Activated gamma-delta T cell (primary cell): ENCODE measurements at places on chromosomes 6 and 20.

GRCh38 chr6:26200918-26201721 lies 113.9 kb downstream of the HFE start:
- no peak for DNase-seq

GRCh38 chr6:26270903-26271667 lies 93.9 kb upstream of the BTN3A2 start:
- peak; percentile 18 for DNase-seq

- DNase-seq: no peak
These were observed 6.8 kb downstream of the HDDC2 start for GRCh38 chr6:125294925-125295324.

DNA sequence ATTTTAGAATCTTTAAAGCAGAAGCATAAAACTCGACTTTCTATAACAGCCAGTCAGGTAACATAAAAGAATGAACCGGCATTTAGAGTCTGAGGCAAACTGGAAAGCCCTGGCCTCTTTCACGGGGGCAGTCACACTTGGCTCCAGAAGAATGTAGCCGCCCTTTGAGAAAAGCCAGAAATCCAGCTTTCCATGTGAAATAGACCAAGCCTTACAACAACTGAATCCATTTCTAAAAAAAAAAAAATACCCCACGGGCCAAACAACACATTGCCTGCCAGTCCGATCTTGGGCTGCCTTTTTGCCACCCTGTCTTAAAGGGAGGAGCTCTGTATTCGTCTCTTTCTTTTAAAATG lies 252.9 kb upstream of the TAB2 start:
- DNase-seq: no peak

DNA sequence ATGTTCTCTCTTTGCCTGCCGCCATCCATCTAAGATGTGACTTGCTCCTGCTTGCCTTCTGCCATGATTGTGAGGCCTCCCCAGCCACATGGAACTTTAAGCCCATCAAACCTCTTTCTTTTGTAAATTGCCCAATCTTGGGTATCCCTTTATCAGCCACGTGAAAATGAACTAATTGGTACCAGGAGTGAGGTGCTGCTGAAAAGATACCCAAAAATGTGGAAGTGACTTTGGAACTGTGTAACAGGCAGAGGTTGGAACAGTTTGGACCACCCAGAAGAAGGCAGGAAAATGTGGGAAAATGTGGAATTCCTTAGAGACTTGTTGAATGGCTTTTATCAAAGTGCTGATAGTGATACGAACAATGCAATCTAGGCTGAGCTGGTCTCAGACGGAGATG lies 694.9 kb downstream of the FRK start:
- DNase-seq: no peak

GRCh38 chr20:63360850-63361518 lies at the start of gene CHRNA4:
CHRNA4 (minus strand) TSS chr20:63361349; CDS start chr20:63361165, 184 bp downstream.
- DNase-seq: no peak

- no peak for DNase-seq
These were observed 118.8 kb downstream of the MAP3K7 start for GRCh38 chr6:90468080-90468479.

GRCh38 chr6:154615483-154616025 lies 105.1 kb upstream of the CNKSR3 start:
- DNase-seq: no peak

- DNase-seq: no peak
These were observed 36.2 kb downstream of the STMND1 start for GRCh38 chr6:17138033-17138432.

GRCh38 chr6:108293527-108294296 lies 1.1 kb upstream of the AFG1L start:
- no peak for DNase-seq

DNA sequence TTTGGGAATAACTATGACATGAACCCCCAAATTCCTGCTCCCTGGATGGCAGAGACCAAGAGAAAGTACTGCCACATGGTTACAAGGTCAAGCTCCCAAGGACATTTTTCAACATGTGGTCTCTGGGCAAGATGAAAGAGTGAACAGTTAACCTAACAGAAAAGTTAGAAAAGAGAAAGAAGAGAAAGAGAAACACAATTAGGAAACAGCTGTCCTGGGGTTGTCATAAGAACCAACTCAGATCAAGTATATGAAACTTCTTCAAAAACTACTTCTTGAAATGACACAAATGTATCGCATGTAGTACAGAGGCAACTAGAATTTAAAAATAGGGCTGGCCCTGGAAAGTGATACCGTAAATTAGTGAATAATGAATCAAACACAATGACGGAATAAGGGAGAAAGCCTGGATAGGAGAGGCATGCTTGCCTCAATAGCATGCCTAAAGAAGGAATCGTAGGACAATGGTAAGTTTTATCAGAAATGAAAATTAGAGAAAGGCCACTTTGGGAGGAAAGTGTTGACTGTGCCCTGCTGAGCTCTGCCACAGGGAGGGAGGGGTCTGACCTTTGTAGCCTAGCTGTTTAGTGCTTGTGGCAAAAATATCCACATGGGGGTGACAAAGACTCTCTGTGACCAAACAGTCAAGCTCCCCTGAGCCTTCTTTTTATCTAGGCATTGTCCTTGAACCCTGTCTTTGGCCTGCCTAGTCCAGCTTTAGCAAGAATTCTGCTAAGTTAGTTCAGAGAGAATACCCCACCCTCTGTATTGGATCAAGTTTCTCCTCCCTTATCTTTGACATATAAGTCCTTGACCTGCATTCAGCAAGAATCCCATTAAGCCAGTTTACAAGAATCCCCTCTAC lies 4.3 kb upstream of the DCBLD1 start:
- no peak for DNase-seq

DNA sequence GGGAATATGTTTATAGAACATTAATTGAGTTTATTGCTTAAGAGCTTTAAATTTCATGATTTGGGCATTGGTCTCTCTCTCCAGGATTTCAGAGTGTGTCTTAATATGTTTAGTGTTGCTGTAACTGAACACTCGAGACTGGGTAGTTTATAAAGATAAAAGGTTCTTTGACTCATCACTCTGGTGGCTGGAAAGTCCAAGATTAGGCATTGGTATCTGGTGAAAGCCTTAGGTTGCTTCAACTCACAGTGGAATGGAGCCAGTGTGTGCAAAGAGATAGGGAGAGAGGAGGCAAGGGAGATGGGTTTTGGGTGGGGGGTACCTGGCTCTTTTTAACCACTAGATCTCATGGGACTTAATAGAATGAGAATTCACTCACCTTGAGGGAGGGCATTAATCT lies 35.6 kb upstream of the DTNBP1 start:
- DNase-seq: no peak

DNA sequence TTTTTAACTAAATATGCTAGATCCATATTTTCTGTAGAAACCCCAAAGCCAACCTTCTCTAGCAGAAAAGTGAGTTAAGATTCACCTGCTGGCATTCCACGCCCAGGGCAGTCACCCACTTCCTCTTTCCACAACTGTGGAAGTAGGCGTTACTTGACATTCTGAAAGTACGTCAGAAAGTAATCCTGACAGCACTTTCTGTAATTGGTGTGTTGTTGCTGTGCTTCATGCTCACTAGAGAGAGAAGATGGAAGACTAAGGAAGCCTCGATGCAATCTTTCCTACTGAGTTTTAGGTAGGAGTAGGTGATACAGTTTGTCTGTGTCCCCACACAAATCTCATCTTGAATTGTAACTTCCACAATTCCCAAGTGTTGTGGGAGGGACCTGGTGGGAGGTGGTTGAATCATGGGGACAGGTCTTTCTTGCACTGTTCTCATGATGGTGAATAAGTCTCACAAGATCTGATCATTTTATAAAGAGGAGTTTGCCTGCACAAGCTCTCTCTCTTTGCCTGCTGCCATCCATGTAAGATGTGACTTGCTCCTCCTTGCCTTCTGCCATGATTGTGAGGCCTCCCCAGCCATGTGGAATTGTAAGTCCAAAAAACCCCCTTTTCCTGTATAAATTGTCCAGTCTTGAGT lies 101.1 kb downstream of the MAP3K7 start:
- no peak for DNase-seq

DNA sequence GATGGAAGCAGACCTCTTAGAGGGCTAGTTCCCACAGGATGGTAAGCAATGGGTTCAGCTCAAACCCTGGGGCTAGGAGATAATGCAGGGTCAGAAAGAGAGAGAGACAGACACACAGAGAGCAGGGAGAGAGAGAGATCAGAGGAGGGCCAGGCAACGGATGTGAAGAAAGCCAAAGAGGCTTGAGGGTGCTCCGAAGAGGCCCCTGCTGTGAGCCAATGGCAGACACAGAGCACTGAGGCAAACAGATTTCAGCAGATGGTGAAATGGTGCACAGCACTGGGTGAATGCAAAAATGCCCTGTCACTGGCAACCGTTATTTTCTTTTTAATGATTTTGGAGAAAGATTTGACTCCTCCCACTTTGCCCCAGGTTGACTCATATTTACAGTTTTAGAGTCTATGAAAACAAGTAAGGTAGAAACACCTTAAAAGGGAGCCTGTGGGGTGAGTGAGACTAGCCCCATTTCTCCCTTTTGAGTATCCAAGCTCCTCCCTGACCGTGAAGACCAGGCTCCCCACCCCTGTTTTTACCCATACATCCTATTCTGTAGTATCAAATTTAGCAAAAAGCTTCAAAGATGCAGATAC lies 840 bp downstream of the DEFB132 start:
- no peak for DNase-seq

GRCh38 chr6:34924831-34925625 lies 36.0 kb downstream of the ANKS1A start:
- no peak for DNase-seq

- DNase-seq: no peak
These were observed 109.0 kb downstream of the ATG5 start for GRCh38 chr6:106216527-106216926.

DNA sequence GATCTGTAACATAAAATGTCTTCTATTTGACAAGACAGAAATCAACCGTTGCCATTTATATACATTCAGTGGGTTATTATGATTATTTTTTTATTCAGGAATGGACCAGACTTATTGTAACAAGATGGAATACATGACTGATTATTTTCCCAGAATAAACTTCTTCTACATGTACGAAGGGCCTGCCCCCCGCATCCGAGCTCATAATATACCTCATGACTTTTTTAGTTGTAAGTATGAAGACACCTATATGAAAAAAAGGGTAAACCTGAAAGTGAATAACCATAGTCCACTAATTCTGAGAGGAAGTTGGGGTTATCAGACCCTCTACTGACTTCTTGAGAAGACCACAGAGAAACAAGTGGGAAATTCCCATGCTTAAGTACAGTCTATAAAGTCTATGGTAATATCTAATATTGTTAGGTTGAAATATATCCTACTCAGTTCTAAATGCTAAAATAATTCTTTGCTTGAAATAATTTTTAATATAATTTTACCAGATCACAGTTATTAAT lies 15.9 kb downstream of the OR2A4 start:
- DNase-seq: no peak

- DNase-seq: no peak
These were observed 11.3 kb downstream of the DIDO1 start for GRCh38 chr20:62914970-62915457.

- DNase-seq: no peak
These were observed 858 bp downstream of the TP53INP2 start for GRCh38 chr20:34705008-34705396.

GRCh38 chr6:8177721-8178120 lies 75.4 kb upstream of the EEF1E1 start:
- DNase-seq: no peak

- no peak for DNase-seq
These were observed 58.1 kb upstream of the EPB41L1 start for GRCh38 chr20:36096435-36096834.

DNA sequence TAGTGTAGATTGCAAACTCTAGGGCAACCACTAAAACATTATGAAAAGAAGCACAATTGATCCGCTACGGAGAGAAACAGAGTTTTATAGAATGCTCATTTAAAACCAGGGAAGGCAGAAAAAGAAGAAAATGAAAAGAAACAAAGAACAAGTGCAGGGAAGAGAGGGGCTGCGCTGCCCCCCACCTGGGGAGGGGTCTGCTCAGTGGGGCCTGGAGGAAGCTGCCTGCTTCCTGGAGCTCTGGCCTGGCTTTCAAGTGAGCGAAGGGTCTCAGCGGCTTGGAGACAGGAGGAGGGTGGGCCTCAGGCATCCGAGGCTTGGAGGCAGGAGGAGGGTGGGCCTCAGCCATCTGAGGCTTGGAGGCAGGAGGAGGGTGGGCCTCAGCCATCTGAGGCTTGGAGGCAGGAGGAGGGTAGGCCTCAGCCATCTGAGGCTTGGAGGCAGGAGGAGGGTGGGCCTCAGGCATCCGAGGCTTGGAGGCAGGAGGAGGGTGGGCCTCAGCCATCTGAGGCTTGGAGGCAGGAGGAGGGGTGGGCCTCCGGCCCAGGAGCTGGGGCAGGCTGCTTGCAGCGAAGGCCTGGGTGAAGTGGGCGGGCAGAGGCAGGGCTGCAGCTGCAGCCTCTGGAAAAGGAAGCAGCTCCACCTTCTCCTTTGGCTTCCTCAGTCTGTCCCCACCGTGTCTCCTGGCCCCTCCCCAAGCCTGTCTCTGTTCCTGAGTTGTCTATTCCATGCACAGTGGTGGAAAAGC lies 406.3 kb downstream of the TAF4 start:
- no peak for DNase-seq

DNA sequence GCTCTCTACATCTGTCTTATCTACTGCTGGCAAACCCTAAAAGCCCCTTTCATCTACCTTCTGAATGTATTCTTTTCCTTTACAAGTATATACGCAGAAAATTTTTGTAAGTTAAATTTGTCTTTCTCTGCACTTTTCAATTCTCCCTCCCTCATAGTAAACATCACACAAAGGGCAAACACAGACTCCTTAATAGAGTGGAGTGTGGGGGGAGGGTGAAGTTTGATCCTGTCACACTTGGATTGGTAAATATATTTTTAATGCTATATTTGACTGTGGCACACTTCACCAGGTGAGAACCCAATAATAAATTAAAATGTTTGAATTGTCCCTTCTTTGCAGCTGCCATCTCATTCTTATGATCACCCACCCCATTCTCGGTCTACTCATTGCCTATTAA lies 33.2 kb upstream of the PAQR8 start:
- DNase-seq: no peak

GRCh38 chr6:98586163-98586562 lies 248.2 kb upstream of the POU3F2 start:
- no peak for DNase-seq

GRCh38 chr20:44115762-44116644 lies 71.0 kb downstream of the JPH2 start:
- DNase-seq: no peak

- DNase-seq: no peak
These were observed 15.9 kb downstream of the BCL2L1 start for GRCh38 chr20:31706607-31707257.

GRCh38 chr6:162029873-162030576 lies 697.5 kb downstream of the PRKN start:
- no peak for DNase-seq

- DNase-seq: no peak
These were observed 41.5 kb upstream of the GFOD1 start for GRCh38 chr6:13528777-13529343.

GRCh38 chr6:138645976-138646640 lies 127.5 kb upstream of the CCDC28A start:
- DNase-seq: no peak

- DNase-seq: no peak
These were observed 95.2 kb downstream of the JAG1 start for GRCh38 chr20:10578607-10579006.

GRCh38 chr20:46283426-46284039 lies 24.8 kb downstream of the CDH22 start:
- DNase-seq: no peak
